Stimulated activated naive CD8-positive, alpha-beta T cell treated with anti-CD3 and anti-CD28 coated beads, Interleukin-15, amount 100 ng/mL, for 72 hours (primary cell): ENCODE measurements at places on chromosomes 2 and 18.
A peak's percentile ranks its signal among the peaks of the same experiment; 100 is the strongest.

DNA sequence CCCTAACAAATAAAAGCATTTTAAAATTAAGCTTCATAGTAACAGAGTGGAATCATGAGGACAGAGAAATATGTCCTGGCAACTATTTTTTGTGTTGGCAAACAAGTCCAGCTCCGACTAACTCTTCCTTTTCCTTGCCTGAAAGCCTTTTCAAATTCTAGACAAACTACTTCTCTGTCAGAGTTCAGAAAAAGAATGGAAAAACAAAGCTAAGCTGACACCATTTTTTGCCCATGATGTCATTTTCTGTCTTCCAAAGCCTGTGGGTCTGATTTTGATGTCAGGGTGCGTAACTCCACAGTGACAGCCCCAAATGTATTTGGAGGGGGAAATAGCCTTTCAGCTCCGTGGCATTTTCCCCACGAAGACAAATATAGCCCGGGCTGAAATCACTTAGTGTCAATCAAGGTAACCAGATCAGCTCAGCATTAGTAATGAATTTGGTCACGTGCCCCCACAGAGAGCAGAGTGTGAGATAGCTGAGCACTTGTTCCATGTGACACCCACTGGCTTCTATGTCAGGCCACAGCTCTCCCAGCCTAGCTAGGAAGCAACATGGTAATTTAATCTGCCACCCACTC is 233.0 kb upstream of the SIX2 start:
- DNase-seq = no peak

DNA sequence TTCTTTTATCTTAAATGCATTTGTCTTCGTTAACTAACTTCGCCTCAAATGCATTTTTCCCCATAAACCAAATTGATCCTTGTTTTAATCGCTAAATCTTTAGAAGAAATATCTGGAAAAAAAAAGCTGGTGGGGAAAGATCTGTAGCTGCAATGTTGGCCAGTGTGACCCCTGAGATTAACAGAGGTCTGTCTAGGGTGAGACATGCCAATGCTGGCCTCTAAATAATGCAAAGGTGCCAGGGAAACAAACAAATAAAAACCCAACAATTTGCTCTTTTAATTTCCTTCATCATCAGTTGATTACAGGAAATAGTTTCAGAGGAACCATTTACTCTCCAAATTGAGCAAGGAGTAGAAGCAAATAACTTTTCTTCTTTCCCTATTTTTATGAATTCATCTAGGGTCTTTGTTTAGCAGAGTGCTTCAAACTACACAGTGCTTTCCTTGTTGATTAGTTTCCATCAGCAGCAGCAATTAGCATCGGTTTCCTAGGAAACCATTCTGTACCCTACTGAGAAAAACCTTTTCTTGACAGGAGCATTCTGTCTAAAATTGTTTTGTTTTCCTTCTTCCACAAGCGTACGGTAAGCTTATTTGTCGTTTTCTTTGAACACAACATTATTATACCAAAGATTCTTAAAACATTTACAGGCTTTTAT is 100.5 kb upstream of the UNC80 start:
- no peak for DNase-seq

GRCh38 chr2:151544449-151544848 is 134.7 kb downstream of the RIF1 start:
- no peak for DNase-seq

DNA sequence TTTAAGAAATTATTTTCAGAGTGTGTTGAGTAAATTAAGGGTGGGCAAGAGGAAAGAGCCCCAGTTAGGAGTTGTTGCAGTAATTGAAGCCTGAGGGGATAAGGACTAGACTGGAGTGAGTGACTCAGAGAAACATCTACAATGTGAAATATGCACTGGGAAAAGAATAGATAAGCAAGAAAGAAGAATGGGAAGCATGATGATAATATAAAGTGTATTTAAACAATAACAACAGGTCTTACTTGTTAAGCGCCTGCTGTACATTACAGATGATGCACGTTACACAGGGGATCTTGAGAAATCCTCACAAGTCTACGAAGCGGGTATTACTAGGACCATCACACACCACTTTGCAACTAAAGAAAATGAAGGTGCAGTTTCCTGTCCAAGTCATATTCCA is 73.6 kb upstream of the STK17B start:
- DNase-seq = no peak

DNA sequence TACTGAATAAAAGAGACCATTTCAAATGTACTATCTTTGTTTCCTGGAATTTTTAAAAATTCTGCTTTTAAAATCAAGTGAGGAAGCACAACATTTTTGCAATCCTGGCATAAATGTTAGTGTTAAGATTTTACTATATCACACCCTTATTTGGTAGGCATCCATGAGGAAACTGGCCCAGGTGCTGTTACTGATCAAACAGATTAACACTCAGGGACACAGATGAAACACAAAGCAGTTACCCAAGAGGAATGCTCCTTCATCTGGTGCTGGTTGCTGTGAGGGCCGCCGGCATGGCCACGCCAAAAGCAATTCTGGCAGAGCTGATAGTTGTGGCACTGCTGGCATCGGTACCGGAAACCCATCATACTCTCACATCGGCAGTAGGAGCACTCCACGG is 96.8 kb downstream of the DTNB start:
- no peak for DNase-seq

GRCh38 chr2:68385220-68385906 is 20.3 kb downstream of the PLEK start:
- DNase-seq = no peak

GRCh38 chr2:160918906-160919503 is 241.2 kb upstream of the TANK start:
- peak; percentile 26 for DNase-seq

DNA sequence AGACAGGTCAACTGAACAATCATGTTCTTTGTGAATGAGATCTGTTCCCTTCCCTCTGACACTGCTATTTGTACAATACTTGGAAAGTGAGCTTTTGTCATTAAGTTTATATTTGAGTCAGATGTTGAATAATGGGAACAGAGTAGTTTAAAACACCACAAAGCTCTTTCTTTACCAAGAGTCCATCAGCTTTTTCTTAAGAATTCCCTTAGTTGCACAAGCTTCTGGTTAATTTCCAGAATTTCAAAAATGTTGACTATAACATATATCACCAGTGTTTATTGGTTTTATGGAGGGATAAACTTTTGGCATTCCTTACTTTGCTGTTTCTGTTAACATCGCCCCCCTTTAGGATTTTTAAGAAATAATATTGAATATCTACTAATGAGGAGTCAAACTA is 403.7 kb downstream of the CCDC85A start:
- no peak for DNase-seq

DNA sequence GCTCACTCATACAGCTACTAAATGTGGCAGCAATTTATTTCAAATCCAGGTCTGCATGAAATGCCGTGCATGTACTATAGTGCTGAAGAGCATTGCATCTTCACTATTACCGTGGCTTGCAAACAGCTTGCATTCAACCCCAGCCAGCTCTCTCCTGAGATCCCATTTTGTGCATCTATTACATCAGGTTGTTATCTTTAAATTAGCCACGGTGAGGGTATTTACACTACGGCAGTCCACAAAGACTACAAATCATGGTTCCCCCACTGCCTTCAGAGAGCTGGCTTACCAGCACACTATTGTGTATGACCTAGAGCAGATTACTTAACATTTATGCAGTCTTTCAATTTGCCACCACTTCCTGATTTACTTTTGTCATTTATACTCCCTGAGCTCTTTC is 621.3 kb upstream of the LRATD1 start:
- no peak for DNase-seq

- DNase-seq = no peak
Observed at GRCh38 chr18:35076135-35076924, 35.1 kb downstream of the MAPRE2 start.

DNA sequence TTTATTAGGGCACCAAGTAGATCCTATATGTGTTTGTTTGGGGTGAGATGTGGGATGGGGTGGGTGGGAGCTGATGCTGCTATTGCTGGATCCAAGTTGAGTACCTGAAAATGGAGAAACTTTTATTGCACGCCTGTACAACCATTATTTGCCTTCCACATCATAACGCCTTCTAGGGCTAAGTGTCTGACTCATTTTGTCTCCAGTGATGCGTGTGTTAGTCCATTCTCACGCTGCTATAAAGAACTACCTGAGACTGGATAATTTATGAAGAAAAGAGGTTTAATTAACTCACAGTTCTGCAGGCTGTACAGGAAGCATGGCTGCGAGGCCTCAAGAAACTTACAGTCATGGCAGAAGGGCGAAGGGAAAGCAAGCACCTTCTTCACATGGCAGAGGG is 58.2 kb downstream of the KDM3A start:
- no peak for DNase-seq

DNA sequence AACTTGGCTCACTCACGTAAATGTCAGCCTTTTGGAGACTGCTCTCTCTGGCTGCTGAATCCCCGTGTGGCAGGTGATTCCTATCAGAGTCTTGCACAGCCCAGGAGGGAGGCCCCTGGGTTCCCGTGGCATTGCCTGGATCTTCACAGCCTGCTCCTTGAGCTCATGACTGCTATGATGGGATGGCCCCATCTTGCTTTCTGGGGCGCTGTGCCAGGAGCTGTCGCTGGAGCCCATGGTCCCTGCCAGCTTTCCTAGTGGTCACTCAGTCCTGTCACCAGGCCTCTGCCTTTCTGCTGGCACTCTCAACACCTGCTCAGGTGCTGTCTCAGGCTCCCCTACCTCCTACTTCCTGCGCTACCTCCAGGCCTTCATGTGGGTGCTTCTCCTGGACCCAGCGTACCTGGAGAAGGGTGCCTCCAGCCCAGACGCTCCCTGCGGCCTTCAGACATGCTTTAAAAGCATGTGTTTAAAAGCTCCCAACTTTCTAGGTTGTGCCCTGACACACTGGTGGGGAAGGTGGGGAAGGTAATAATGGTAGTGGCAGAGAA is 110.1 kb downstream of the MCFD2 start:
- DNase-seq = no peak

DNA sequence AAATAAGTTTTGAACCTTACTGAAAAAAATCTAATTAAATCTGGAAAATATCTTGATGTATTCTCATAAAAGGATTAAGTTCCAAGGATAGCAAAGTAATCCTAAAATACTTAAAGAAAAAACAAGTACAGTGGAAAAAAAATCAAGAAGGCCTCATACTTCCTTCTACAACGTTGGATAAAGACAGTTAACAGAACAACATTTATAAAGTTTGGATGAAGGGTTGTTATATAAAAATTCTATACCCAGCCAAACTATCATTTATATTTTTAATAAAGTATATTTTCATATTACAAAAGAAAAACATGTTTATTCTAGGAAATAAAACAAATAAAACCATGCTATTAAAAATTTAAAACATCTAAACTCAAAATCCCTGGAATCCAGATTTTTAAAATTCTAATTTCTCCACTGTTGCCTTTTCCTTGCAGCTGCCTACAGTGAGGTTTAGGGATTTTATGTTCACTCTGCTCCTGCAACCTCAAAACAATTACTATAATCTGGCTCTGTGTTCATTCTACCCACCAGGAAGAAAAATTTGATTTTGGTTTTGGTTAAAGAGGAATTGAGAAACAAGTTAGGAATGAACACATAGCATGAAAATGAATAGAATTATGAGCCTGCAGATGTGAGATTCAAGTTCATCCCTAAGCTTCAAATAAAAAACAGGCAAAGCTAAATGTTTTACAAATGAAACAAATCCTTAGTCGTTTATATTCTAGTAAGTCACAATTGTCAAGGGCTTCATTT is 142.8 kb downstream of the LPIN1 start:
- DNase-seq = no peak

DNA sequence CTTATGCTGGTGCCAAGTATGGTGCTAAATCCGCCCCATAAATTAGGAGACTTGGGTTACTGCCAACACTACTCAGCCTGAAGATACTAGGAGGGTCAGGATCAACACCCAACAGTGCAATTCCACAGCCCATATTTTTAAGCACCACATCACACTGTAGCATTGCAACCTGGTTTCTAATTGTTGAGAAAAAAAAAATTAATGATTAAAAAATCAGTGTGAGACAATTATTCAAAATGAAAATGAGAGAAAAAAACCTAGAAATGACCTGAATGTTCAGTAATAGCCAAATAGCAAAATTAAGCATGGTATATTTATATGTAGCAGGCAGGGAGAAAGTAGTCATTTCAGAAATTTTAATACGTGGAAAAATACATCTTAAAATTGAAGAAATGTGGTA is 29.2 kb upstream of the HNRNPLL start:
- DNase-seq = no peak

DNA sequence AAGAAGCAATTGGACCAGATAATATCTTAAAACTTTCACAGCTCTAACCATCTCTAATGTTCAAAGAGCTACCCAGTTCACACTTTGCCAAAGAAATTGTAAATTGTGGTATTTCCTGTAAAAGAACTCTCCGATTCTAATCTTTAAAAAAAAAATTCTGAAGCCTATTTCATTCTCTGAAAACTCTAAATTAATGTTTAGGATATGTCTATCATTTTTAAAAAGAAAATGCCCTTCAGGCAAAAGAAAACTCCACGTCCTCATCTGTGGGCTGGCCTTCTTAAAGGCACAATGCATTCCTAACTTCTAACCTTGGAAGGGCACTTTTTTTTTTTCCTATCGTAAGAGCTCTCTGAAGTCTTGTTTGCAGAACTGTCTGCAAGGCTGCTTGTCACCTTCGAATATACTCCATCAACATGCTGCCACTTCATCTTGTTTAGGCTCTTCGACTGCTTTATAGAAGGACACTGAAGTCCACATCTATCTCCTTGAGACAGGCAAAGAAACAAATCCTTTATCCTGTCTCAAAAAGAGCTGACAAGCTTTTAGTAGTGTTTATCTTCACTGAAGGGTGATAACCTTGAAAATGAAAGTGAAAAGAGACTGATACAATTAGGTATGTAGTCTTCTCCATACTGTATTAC is 124.3 kb upstream of the SLC39A10 start:
- DNase-seq = peak; percentile 29

- no peak for DNase-seq
Observed at GRCh38 chr2:96878796-96879544, 9.1 kb upstream of the SEMA4C start.

DNA sequence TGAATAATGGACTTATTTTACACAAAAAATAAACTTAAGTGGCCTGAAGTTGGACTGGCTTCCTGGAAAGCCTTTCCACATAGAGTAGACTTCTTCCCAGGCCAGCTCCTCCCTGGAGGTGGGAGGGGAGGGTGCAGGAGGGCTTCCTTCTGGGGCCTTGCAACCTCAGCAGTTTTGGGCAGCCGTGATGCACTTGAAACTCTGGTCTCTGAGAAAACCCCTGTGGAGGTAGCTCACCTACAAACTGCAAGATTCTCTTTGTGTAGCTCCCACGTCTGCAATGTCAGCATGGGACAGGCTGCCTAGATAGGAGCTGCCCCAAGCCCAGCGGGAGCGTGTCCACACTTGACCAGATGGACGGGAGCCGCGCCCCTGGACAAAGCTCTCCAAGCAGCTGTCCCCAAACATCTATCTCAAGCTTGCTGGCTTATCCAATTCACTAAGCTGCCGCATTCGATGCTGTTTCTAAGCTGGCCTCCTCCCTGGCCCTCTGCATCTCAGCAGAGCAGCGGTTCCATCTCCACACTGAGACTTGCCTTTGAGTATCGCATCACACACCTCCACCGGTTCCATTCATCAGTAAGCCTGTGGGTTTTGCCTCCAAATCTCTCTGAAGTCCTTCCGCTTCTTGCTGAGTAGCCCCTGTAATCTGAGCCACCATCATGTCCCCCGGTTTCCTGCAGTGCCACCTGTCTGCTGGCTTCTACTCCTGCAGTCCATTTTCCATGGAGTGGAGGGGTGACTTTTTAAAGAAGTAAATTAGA is 1.6 kb upstream of the LPIN1 start:
- no peak for DNase-seq
